ENCODE measurements at places on chromosomes 3 and 15. TPM values are rescaled to one million over a fixed set of nuclear protein-coding genes. Genes with fewer than 3 reads are reported as not detected.

GRCh38 chr3:74546426-74546825, 68.0 kb downstream of the CNTN3 start:
- no peaks in the 10 kb centered on the region for H3K36me3 ChIP-seq
- H3K4me1 ChIP-seq, result no peaks in the 10 kb centered on the region
- DNase-seq, result no peak
- no peaks in the 10 kb centered on the region for H3K27me3 ChIP-seq

The CADM2 gene
- not detected for total RNA-seq

The EDEM1 gene
- total RNA-seq, result 18.5 TPM

- peak; percentile 59 for DNase-seq
- H3K27me3 ChIP-seq, result no peaks in the 10 kb centered on the region
- H3K4me3 ChIP-seq, result no peak overlapping the region
- peaks cover 62% of the 10 kb centered on the region for H3K4me1 ChIP-seq
Observed at GRCh38 chr3:141656771-141657170, 81.3 kb upstream of the RNF7 start.

GRCh38 chr3:74353039-74353438, 261.4 kb downstream of the CNTN3 start:
- no peak overlapping the region for H3K4me3 ChIP-seq
- no peak for DNase-seq
- no peak overlapping the region for H3K27ac ChIP-seq
- H3K36me3 ChIP-seq, result no peaks in the 10 kb centered on the region
- no peaks in the 10 kb centered on the region for H3K27me3 ChIP-seq

GRCh38 chr15:65196637-65197336, 11.6 kb upstream of the CLPX start:
- DNase-seq, result no peak
- no peaks in the 10 kb centered on the region for H3K4me1 ChIP-seq
- H3K4me3 ChIP-seq, result no peak overlapping the region
- no peaks in the 10 kb centered on the region for H3K36me3 ChIP-seq

The CHST13 gene
- not detected for total RNA-seq

DNA sequence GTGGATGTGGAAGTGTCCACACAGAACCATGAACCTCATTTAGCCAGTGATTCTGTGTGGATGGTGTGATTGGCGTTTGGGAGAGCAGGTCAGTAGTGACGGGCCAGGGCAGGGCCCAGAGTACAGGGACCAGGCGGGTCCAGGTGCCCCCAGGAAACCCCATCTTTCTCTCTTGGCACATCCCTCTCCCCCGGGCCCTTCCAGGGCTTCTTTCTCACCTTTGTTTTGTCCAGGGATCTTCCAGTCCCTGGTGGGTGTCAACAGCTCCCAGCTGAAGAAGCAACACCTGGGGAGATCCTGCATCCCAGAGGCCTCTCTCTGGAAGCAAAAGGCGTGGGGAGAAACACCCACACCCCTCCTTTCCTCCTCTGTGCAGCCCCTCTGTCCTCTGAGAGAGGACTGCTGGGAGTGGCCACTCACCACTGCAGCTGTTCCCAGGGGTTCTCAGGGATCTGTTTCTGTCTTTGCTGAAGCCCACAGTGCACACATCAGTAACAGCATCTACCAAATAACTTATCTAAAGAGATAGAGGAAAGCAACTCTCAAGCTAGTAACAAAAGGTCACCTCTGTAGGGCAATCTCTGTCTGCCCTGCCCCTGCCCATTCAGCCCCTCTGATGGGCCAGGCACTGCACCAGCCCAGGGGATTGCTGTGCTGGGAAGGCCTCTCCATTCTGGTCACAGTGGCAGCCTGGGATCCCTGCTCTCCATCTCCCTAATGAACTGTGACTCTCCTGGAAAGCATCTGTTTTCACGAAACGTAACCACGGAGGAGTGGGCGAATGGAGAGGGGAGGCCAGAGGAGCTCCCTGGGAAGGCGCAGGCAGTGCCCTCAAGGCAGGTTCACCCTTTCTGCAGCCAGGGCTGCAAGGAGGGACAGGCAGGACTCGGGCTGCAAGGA, 98.3 kb upstream of the ALDH1A3 start:
- DNase-seq, result peak; percentile 25
- H3K27me3 ChIP-seq, result no peaks in the 10 kb centered on the region
- no peak overlapping the region for H3K27ac ChIP-seq

The FHIT gene
- total RNA-seq, result not detected

DNA sequence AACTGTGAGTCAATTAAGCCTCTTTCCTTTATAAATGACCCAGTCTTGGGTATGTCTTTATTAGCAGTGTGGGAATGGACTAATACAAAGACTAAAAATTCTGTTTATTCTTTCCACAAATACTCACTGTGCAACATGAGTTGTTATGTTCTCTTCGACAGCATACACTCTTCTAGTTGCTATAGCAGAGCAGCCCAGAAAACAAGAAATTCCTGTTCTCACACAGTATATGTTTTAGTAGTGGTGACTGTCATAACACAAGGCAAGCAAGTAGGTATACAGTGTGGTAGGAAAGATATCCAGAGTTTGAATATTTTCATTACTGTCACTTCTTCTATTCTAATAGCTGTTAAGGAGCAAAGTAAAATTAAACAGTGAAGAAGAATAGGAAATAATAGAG, 453.3 kb downstream of the ROBO1 start:
- no peaks in the 10 kb centered on the region for H3K27me3 ChIP-seq
- H3K4me1 ChIP-seq, result no peaks in the 10 kb centered on the region
- H3K4me3 ChIP-seq, result no peak overlapping the region
- H3K36me3 ChIP-seq, result no peaks in the 10 kb centered on the region
- H3K27ac ChIP-seq, result no peak overlapping the region
- no peak for DNase-seq

DNA sequence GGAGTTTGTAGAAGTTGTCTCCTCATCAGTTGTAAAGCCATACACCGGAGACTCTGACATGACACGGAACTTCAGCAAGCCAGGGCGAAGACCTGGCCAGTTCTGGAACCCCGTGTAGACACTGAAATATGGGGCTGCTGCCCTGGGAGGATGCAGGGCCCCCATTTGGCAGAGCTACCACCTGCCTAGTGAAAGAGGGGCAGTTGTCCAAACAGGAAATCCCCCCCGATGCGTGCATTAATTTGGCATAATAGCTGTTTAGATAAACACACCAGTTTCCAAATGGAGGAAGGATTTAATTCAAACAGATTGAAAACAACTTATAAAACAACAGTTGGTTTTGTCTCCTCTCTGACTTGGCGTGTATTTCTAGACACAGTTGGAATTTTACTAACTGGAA, 357.2 kb downstream of the GABRG3 start:
- no peak overlapping the region for H3K4me3 ChIP-seq
- no peak overlapping the region for H3K27ac ChIP-seq
- H3K36me3 ChIP-seq, result no peaks in the 10 kb centered on the region
- no peaks in the 10 kb centered on the region for H3K27me3 ChIP-seq

- H3K4me1 ChIP-seq, result peaks cover 57% of the 10 kb centered on the region
- H3K27ac ChIP-seq, result peak overlapping the region; percentile 83
- peak; percentile 23 for DNase-seq
- H3K36me3 ChIP-seq, result no peaks in the 10 kb centered on the region
Observed at GRCh38 chr15:59828263-59828662, 139.1 kb upstream of the BNIP2 start.
